SK-N-DZ (cell line): ENCODE measurements at places on chromosomes 7 and 10.

DNA sequence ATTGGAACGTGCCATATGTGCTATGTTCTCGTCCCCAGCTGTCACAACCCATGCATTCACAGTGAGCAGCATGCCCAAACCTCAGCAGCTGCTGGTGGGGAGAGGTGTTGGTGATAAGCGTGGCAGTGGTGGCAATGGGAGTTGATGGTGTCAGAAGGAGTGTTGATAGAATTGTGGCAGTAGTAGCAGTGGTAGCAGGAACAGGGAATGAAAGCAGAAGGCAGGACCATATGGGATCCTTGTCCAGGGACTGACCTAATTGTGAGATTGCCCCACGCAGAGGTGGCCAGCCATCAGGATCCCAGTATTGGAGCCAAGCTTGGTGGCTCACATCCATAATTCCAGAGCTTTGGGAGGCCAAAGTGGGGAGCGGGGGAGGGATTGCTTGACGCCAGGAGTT, 276.3 kb downstream of the GALNT17 start:
- no peak for DNase-seq

DNA sequence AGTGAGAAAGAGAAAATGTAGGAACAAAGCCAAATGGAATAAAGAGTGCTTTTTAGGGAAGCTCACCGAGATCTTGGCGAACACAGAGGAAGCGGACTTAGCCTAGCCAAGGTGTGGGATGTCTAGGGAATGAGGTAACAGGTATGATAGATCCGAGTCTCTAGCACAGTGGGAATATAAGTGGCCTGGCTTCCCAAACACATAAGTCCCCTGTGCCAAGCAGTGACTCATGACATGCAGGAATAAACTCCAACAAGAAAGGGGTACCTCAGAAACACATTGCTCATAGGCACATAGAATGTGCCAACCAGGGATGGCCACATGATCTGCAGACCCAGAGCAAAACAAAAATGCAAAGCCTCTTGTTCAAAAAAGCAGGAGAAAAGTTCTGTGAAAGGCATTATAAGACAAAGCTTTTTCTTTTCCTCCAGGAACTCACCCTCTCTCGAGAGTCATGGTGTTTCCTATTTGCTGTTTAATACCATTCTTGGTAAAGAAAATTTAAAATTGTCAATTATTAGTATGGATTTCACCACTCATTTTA, 542.5 kb downstream of the GATA3 start:
- no peak for DNase-seq

DNA sequence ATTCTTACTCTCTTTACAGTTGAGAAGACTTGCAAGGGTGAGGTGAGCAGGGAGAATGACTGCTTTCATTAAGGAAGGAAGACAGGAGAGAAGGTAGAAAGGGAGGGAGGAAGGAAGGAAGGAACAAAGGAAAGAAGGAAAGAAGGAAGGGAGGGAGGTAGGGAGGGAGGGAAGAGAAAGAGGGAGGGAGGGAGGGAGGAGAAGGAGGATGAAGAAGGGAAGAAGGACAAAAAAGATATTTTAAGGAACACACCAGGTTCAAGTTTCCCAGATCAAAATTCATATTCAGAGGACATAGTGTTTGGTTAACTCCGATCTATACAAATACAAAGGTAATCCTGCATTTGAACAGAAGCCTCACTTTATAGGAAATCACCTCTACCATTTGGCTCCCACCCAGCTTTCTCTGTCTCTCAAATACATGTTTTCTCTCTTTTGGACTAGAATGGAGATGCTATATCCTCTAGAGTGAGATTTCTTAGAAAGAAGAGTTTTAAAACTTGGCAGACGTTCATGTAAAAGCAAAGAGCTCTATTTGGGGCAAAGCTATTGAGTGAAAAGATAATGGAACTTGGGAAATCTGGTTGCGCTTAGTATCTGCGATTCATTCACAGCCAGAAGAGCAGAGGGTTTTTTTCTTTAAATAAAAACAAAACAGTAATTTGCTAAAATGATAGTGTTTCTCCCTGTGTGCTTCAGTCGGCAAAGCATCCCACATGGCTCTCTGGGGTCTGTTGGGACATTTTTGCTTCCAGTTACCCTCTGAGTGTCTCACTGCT, 261.9 kb upstream of the LYZL1 start:
- no peak for DNase-seq

- DNase-seq = peak; percentile 47
These were observed 275.3 kb downstream of the NRG3 start for GRCh38 chr10:82150123-82150900.

GRCh38 chr7:99949645-99950228, 20.3 kb upstream of the GJC3 start:
- DNase-seq = no peak

- DNase-seq = no peak
These were observed 17.3 kb upstream of the FOXL3 start for GRCh38 chr7:272631-273030.

- DNase-seq = peak; percentile 52
These were observed 511.1 kb upstream of the C7orf33 start for GRCh38 chr7:148079206-148080080.

DNA sequence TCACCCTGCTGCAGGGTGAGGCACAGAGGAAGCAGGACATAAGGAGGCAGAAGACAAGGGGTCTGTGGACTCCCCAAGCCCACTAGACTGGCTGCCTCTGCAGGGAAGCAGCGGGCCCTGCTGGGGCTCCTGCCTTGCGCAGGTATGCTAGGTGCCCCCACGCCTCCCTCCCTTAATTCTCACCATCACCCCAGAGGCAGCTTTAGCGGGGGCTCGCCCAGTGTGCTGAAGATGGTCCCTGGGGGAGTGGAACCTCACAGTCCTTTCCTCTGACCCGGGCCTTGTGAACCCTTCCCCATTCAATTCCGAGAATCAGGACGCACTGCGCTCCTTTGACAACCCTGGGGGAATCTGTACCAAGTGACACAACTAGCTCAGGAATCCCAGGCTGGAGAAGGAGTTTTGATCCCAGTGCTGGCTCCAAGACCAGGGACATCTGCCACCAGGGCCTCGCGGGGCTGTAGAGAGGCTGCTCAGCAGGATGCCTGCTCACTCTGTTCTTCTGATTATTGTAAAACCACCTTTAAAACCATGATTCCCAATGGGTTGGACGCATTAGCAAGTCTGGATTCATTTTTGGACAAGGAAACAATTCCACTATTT, 468.4 kb downstream of the TCERG1L start:
- no peak for DNase-seq

GRCh38 chr10:100744987-100745881, at the start of gene PAX2:
Gene PAX2, plus strand, starts transcription at chr10:100745582. Its CDS starts 679 bp downstream, at chr10:100746261.
- no peak for DNase-seq

DNA sequence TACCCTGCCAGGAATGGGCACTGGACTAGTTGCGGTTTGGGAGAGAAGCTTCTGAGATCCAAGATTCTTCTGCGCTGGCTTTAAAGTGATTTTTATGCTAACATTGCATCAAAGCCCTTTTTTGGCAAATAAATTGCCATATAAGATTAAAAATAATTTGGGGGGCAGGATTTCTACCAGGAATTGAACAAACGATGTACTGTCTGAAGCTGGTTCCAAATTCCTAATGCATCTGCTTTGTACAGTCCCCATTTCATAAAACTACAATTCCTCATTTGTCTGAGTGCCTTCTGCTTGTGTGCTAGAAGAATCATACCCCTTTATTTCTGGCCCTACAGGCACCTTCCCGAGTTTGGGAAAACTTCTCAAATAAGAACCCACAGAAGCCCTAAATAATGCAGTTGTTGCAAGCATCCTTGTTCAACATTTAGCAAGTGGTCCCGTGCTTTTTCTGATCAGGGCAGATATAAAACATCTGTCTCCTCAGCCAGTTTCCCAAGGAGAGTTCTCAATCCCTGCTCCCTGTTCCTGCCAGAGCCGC, 349.7 kb downstream of the PTEN start:
- DNase-seq = no peak

- DNase-seq = no peak
These were observed 35.9 kb downstream of the INSIG1 start for GRCh38 chr7:155333346-155334234.

- no peak for DNase-seq
These were observed 3.3 kb downstream of the INSYN2A start for GRCh38 chr10:127193125-127193524.

DNA sequence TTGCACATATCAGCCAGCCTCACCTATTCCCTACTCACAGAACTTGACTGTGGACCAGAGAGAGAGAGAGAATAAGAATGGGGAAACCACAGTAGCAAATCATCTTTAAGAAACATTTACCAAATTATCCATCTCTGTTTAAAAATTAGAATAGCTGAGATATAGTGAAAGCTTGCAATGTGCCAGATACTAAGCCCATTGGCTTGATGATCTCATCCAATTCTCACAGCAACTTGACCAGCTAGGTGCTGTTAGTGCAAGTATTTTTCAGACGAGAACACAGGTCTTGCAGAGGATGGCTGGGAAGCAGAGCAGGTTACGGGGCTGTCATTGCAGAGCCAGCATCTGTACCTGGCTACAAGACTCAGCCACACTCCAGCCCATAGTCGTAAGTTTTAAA, 50.9 kb downstream of the KLF6 start:
- DNase-seq = no peak

DNA sequence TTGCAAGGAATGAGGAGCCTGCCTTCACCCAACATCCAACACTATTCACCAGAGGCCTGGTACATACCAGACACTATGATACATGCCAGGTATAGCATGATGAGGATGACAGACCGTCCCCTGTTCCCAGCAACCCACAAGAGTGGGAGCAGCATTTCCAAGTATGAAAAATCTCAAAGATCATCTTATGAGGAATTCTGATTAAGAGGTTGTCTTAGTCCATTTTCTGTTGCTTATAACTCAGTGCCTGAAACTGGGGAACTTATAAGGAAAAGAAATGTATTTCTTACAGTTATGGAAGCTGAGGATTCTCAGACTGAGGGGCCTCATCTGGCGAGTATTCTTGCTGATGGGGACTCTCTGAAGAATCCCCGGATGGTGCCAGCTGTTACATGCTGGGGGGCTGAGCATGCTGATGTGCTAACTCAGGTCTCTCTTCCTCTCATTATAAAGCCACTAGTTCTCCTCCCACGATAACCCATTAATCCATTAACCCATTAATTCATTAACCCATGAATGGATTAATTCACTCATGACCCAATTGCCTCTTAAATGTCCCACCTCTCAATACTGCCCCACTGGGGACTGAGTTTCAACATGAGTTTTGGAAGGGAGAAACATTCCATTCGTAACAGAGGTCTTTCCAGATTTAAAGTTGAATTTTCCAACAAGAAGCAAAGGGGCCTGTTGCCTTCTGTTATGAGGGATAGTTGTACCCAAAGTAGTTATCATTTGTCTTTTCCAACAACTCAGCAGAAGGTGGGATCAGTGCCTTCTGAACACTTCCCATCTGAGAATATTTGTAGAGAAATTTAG, 173.9 kb downstream of the HERPUD2 start:
- peak; percentile 32 for DNase-seq

- DNase-seq = peak; percentile 53
These were observed 81.0 kb upstream of the PRSS58 start for GRCh38 chr7:142338633-142339501.

DNA sequence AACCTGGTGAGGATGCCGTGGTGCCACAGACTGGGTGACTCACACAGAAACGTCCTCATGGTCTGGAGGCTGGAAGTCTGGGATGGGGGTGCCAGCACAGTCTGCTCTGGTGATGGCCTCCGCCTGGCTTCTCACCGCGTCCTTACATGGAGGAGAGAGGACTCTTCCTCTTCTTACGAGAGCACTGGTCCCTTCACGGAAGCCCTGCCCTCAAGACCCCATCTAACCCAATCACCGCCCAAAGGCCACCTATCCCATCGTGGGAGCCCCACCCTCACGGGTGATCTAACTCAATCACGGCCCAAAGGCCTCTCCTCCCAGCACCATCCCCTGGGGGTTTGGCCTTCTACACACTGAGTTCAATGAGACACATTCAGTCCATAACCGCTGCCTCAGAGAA, 137.7 kb downstream of the PTPRN2 start:
- no peak for DNase-seq

GRCh38 chr7:80428161-80429054, 83.5 kb downstream of the GNAT3 start:
- DNase-seq = peak; percentile 74

GRCh38 chr10:31888442-31888841, 40.2 kb downstream of the ARHGAP12 start:
- DNase-seq = no peak

DNA sequence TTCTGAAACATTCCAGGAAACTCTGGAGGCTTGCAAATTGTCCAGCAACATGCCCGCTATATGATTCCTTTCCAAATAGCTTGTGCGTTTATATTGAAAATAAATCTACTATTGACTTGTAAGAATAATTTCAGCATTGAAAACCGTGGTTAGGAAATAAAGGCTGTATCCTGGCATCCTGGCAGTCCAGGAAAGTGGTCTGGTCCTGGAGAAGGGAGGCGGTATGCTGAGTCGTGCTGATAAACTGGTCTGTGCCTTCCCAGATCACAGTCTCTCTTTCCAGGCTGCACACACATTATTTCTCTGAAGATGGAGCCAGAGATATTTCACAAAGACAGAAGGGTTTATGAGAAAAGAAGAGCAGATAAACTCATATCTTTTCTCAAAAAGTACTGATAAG, 350.1 kb upstream of the COBL start:
- DNase-seq = peak; percentile 50

GRCh38 chr10:63436225-63436624, 29.6 kb downstream of the JMJD1C start:
- no peak for DNase-seq

DNA sequence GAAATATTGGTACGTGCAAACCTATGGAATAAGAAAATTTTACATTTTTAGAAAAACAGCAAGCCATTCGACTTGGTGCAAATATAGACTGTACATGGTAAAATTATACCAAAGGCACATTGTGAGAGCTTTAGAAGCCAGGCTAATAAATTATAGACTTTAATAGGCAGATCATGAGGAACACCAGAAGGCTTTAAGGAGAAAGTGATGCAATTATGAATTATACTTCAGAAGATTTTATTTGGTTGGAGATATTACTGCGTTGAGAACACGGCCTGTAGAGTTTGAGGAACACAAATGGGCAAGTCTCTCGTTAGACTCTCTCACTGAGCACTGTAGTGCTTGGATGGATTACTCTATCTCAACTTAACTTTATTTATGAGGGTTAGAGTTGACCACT, 141.7 kb downstream of the MACC1 start:
- DNase-seq = no peak

GRCh38 chr10:17831341-17831740, 22.2 kb downstream of the MRC1 start:
- DNase-seq = no peak

GRCh38 chr7:11830582-11831155, 1.3 kb downstream of the THSD7A start:
- peak; percentile 6 for DNase-seq

- no peak for DNase-seq
These were observed 5.5 kb upstream of the TFPI2 start for GRCh38 chr7:93895859-93896600.
